ENCODE measurements at places on chromosomes 3 and 15.
A peak's percentile ranks its signal among the peaks of the same experiment; 100 is the strongest.

- no peak for DNase-seq
Observed at GRCh38 chr15:47746516-47746915, 29.2 kb downstream of the SEMA6D start.

GRCh38 chr3:195809291-195809785 lies 2.4 kb downstream of the MUC4 start:
- DNase-seq, result no peak

DNA sequence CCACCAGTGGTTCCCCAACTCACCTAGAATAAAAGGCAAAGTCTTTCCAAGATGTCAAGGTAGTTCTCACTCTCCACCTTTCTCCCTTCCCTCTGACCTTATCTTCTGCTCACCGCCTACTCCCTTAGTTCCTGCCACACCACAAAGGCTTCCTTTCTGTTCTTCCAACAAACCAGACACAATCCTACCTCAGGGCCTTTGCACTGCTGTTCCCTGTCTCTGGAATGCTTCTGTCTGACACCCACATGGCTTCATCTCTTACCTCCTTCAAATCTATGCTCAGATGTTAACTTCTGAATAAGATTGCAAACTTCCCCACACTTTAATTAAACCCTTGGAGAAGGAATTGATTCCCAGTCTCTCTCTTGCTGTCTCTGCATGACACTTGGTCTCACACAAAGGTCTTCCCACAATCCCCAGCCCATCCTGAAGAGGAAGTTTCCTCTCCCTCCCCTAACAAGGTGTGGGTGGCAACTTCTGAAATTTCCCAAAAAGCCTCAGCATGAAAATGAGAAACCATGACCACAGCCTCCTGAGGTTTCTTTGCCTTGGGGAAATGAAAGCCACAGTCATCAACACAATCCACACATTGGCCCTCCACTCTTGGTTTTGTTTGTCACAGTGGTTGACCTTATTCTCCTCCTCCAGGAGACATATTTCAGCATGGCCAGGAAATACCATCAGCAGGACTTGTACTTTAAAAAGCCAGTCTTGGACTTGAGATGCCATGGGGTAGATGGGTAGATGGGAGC lies 3.0 kb upstream of the RYK start:
- DNase-seq, result no peak

GRCh38 chr3:27943106-27943505 lies 221.0 kb upstream of the EOMES start:
- DNase-seq, result peak; percentile 1

DNA sequence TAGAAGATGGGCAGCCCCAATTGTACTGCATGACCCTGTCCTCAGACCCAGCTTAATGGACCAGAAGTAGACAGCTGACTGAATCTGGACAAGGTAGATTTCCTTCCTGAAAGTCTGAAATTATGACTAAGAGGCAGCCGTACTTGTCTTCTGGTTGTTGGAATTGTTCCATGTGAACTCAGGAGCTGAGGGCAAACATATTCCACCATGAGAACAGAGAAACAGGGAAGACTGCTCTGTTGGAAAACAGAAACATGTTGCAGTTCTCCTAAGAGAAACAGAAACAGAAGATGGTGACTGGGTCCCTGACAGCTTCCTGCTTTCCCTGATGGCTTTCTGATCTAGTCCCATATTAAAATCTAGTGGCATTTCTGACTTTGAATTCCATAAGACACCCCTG lies 24.1 kb downstream of the POPDC2 start:
- no peak for DNase-seq

DNA sequence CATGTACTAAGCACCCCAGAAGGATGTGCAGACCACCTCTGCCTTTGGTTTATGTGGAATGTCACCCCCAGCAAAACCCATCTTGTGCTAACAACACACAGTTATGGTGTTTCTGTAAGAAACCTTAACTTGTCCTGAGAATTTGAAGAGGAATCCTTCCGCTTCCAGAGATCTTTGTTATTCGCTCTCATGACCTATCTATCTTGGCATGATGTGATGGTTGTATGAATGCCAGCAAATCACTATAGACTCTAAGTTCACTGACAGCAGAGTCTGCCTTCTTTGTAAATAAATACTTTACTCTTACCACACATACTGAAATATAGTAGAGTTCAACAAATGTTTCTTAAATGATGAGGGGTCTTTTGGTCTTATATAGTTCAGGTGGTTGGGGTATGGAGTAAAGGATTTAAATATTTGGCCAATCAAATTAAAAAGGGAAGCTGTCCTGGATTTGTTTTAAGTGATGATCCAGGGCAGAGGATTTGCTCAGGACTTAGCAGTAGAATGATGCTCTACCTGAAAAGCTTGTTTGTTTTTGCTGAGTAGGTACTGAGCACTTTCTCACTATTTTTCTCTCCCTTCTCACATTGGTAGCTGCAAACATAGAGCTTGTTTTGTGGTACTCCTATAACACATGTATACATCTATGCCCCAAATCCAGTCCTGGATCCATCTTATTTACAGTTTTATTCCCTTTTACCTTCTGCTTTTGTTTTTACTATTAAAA lies 27.9 kb upstream of the RTP1 start:
- no peak for DNase-seq

- DNase-seq, result no peak
Observed at GRCh38 chr3:137687181-137687879, 76.8 kb upstream of the SOX14 start.

GRCh38 chr15:56989411-56989924 lies 71.0 kb downstream of the TCF12 start:
- DNase-seq, result no peak

Measured in right renal pelvis (tissue), 4 donors.